ENCODE measurements at places on chromosomes 7 and 10.

DNA sequence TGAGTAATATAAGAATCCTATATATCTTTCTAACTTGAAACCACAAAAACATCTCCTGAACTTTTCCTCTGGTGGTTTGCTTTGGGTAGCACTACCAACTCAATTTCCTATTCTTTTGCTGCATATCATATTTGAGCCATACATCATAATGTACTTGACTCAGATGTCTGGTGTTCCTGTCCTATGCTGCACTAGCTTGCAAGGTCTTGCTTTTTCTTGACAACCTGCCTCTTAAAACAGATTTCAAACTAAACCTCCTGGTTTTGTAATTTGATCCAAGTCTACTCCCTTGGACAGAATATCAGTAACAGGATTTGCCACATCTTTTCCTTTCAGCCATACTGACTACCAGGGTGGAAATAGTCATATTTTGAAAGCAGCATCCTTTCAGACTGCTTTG lies 520.3 kb upstream of the LRRTM3 start:
- DNase-seq: no peak

DNA sequence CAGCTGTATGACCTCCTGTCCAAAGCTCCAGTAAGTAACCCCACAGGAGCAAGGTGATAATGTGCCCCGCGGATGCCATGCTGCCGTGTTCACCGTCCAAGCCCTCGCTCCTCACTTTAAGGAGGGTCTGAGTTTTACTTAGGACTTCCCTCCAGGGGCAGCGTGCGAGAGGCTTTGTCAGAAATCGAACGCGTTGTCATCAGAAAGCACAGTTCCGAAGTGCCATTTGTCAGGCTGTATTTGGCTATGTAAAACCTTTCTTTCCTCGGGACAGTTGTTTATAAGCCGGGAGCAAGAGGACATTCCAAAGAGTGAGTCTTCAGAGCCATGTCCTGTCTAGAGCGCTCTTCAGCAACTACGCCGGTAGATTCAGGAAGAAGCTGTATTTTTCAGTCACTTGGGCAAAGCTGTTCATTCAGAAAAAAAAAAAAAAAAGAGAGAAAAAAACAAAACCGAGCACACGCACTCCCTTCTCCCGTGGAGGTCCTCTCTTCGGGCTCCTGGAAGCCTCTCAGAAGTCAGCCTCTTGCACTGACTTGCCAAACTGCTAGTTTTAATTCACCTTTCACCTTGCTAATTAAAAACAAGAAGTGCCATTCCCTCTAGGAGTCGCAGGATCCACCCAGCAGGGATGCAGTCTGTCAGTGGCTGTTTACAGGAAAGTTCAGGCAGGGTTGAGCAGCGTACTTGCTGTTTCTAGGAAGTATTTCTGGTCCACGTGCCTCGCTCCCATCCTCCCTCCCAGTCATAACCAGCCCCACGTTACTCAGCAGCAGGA lies at the start of gene SEMA3E:
Gene SEMA3E, minus strand, starts transcription at position 676 of the 778 bp plus-strand sequence.
- no peak for DNase-seq

DNA sequence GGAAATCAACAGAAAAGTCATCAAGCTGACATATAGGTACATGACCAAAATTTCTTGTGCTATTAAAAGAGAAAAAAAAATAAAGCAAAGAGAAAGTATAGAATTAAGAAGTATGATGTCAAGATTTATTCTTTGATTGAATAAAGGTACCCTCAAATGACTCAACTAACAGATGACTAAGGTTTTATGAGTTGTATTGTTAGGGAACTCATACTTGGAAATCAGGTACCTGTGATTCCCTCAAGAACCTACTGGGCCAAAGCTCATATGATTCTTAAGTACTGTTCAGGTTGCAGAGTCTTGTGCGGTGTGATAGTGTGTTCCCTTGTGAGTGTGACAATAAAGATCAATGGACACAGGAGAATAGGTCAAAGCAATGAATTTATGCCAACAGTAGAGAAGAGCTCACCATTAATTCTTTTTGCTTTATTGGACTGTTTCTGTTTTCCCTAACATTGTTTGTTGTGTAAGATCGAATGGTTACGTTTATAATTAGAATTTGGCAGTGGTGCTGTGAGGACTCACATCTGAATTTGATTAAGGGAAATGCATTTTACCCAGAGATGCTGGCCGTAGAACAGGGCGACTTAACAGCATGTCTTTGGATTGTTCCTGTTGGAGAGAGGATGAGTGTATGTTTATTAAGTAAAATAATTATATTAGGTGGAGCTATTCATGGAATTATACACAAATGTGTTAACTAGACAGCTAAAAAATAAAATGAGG lies 293.2 kb upstream of the SEMA3D start:
- no peak for DNase-seq

- DNase-seq: no peak
These were observed 192.7 kb downstream of the PTPRN2 start for GRCh38 chr7:158394936-158395335.

- DNase-seq: no peak
These were observed 120.7 kb upstream of the CARD11 start for GRCh38 chr7:3164380-3164792.

GRCh38 chr10:23408330-23408976 lies 30.4 kb upstream of the OTUD1 start:
- DNase-seq: no peak

DNA sequence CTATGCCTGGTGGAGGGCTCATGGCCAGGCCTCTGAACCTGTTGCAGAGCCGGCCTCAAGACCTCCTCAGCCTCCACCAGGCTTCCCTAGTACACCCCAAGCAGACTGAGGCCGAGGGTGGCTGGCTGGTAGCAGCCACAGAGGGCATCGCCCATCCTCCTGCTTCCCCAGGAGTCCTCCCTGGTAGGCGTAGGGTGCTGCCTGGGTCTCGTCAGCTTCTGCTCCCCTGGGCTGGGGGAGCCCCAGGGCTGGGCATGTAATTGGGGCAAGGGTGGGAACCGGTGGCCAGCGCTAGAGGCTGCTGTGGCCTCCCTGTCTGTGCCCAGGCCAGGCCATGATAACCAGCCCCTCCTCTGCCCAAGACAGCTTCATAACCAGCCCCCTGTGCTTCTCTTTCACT lies 32.6 kb downstream of the TBATA start:
- DNase-seq: no peak

DNA sequence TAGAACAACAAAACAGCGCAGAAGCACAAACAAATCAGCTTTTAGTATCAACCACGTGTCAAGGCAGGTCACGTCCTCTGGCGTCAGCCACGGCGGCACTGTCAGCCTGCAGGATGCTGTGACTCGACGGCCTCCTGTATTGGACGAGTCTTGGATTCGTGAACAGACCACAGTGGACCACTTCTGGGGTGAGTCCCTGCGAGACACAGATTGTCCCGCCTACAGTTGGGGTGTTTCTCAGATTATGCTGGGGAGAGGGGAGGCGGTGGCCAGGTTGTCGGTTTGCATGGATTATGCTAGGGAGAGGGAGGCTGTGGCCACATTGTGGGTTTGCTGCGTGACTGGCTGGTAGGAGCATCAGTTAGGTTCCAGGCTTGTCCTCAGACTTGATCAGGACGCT lies 9.7 kb downstream of the SUN1 start:
- DNase-seq: no peak

DNA sequence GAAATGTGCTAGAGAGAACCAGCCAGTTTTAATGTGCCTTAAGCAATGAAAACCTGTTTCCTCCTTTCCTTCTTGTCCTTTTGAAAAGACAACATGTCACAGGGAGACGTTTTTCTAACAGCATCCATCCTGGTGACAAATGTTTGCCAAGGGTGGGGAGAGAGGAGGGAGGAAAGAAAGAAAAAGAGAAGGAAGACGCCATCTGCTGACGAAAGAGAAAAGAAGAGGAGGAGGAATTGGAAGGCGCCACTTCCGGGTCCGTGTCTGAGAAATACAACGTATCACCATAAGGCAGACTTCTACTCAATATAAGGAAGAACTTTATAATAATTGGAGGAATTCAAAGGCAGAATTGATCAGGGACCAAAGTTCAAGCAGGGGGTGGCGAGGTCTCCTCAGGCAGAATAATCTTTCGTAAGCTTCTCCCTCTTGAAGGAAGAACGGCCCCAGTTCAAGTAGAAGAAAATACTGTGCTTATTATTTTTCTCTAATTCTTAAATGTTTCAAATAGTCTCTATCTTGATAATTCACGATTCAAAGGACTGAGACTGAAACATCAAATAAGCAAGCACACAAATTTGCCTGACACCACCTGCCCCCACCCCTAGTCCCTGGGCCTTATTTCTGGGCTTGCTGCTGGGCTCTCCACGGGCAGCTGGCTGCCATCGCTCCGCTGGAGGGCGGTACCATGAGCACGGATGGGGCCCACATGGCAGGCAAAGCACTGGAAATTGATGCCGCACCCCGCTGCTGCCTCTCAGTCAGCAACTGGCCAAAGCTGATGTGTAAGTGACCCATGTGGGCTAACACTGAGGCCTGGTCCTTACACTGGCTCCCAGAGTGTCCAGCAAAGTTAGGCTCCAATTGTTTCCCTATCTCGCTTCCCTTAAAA lies 273.7 kb upstream of the KLF14 start:
- no peak for DNase-seq

DNA sequence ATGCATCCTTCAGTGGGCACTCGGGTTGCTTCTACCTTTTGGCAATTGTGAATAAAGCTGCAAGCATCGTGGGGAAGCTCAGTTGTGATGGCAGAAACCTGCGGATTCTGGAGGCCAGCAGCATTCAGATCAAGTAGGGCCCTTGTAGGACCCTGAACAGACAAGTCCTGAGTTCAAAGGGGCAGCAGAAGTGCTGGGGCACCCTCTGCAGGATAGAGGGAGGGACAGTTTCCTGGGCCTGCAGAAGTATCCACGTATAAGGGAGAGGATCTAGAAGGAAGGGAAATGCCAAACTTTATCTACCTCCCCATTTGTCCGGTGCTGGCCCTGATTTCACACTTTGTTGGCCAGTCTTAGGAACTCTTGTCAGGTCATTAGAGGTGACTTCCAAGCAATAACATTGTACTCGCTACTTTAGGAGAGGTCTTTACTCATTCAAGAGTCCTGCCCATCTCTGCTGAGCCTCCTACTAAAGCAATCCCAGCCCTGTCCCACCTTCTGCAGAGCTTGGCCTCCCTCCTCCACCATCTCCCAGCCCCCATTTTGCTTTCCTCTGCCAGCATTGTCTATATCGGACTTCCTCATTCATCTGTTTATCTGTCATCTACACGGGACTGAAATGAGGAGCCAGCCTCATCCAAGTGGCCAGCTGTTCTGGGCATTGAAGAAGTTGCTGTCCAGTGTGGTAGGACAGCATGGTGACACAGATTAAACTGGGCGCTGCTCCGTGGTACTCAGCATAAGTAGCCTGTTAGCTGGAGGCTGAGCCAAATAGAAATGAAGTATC lies 26.6 kb upstream of the R3HCC1L start:
- DNase-seq: no peak

- DNase-seq: no peak
These were observed 236.4 kb downstream of the COBL start for GRCh38 chr7:51080216-51080615.

DNA sequence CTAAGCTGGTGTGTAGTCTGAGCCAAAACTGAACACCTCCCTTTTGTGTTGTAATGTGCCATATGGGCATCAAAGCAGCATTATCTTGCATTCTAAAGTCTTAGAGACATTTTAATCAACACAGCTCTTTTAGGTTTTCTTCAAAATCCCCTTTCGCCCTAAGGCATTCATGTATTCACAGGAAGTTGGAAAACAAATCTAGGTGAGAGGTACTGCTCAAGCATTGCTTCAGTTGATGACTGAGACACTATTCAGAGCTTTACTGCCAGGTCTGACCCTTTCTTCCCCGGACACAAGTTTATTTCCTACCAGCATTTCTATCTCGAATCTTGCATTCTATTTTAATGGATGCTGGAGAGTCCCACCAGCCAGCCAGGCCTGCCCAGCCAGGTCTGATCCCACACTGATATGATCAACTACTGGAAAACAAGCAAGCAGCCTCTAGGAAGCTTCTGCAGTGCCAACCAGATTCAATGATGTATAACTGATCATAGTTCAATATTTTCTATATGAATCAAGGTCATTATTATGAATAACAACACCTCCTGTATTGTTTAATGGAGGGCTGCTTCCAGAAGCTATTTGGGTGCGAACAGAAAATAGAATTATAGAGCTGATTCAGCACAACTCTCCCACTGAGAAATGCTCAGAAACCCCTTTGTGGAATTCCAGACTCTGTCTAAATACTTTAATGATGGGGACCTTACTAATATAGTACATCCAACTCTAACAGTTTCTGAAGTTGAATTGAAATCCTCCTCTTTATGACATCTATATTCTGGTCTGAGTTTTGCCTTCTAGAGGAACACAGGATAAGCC lies 4.0 kb upstream of the BRAF start:
- no peak for DNase-seq

GRCh38 chr10:90930971-90931871 lies 10.3 kb upstream of the ANKRD1 start:
- DNase-seq: no peak

Data from activated CD8-positive, alpha-beta memory T cell treated with anti-CD3 and anti-CD28 coated beads for 1 hour (primary cell).